ENCODE measurements at places on chromosomes 1 and 21.

- no peak for DNase-seq
Observed at GRCh38 chr1:216766633-216767327, 43.6 kb upstream of the ESRRG start.

- no peak for DNase-seq
Observed at GRCh38 chr21:32549886-32550285, 35.4 kb downstream of the TCP10L start.

DNA sequence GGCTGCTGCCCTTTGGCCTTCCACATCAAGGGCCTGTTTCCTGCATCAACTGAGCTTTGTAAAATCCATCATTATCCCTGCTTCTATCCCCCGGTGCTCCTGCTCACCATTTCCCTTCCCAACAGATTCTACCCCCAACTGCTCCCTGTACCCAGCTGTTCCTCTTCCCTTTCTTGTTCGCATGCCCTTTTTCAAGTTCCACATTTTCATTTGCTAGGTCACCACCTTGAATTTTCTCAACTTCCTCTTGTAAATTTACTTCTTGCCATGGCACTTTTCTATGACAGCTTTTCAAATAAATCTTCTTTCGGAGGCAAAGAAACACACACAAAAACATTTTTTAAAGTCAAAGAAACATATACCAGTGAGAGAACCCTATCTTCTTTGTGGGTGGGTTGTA, 330.5 kb upstream of the ADGRL2 start:
- no peak for DNase-seq

- no peak for DNase-seq
Observed at GRCh38 chr1:16986560-16986959, 6.1 kb upstream of the MFAP2 start.

DNA sequence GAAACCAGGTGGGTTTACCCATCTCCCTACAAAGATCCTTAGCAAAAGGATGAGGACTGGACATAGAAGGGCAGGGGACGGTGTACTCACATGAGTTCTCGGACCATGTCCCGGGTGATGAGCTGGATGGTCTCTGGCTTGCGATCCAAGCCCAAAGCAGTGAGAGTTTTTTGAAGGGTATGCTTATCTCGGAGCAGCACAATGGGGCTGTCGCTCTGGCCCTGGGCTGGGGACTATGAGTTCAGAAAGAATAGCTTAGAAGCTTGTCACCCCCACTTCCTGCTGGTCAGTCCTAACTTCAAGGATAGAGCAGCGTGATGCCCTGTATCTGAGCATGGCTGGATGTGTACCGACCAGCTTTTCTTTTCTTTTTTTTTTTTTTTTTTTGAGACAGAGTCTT, 9.6 kb downstream of the CFAP45 start:
- DNase-seq = no peak

DNA sequence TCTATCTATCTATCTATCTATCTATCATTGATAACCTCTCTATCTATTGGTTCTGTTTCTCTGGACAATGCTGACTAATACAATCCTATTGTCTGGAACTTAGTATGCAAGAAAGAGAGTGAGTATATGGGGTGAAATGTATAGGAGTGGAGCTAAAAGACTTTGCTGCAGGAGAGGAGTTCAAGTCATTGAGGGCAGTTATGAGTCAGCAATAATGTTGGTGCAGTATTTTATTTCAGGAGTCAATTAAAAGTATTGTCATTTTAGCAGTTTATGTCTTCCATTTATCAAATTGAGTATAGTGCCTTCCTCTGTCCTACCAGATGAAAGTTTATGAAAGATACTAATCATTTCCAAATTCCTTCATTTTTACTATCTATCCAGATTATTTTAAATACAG, 55.8 kb downstream of the MAP3K7CL start:
- DNase-seq = no peak

GRCh38 chr1:41939194-41939593, 20.5 kb upstream of the HIVEP3 start:
- no peak for DNase-seq

- no peak for DNase-seq
Observed at GRCh38 chr1:179127163-179127895, 45.5 kb downstream of the TOR3A start.

- DNase-seq = peak; percentile 28
Observed at GRCh38 chr1:165753934-165754333, 14.7 kb downstream of the TMCO1 start.

GRCh38 chr1:7942214-7942921, 1.7 kb upstream of the TNFRSF9 start:
- DNase-seq = peak; percentile 68

- DNase-seq = peak; percentile 86
Observed at GRCh38 chr1:92485381-92486250, 1.1 kb downstream of the GFI1 start.

GRCh38 chr1:247440001-247440620, 17.8 kb downstream of the OR2B11 start:
- peak; percentile 32 for DNase-seq

DNA sequence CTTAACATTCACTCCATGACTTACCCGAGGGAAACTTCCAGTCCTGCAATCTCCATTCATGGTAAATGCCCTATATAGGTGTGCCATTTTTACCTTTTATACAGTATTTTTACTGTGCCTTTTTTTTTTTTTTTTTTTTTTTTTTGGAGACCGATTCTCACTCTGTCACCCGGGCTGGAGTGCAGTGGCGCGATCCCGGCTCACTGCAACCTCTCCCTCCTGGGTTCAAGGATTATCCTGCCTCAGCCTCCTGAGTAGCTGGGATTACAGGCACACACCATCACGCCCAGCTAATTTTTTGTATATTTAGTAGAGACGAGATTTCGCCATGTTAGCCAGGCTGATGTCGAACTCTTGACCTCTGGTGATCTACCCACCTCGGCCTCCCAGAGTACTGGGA, 124.4 kb upstream of the PLPPR4 start:
- no peak for DNase-seq

GRCh38 chr1:51316846-51317120, 13.6 kb downstream of the TTC39A start:
- DNase-seq = no peak

DNA sequence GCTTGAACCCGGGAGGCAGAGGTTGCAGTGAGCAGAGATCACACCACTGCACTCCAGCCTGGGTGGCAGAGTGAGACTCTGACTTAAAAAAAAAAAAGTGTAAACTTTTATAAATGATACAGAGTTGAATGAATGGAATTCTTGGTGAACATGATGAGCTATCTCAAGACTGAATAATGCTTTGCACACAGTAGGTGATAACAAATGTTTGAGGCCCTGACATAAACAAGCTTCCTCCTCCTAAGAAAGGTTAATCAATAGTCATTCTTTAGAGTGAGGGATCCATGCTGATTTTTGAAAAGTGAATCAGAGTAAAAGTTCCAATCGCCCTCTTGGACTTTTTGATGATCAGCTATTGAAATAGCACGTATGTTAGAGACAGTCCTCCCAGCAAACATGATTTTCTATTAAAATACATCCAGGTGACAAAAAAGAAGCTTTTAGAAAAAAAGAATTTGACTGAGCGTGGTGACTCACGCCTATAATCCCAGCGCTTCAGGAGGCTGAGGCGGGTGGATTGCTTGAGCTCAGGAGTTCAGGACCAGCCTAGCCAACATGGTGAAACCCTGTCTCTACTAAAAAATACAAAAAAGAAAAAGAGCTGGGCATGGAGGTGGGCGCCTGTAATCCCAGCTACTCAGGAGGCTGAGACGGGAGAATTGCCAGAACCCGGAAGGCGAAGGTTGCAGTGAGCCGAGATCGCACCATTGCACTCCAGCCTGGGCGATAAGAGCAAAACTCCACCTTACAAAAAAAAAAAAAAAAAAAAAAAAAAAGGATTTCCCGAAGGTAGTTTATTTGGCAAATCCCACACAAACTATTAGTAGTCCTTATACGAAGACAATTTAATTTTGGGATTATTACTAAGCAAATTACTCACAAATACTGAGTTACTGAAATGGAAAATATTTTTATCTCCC, 181.8 kb downstream of the NFIA start:
- no peak for DNase-seq

- DNase-seq = no peak
Observed at GRCh38 chr1:12528021-12528852, 89.8 kb downstream of the DHRS3 start.

GRCh38 chr1:66774438-66774837, 22.2 kb downstream of the DYNLT5 start:
- no peak for DNase-seq

- DNase-seq = peak; percentile 44
Observed at GRCh38 chr1:101236516-101237228, at the start of gene S1PR1. S1PR1 (plus strand) TSS chr1:101237019; CDS start chr1:101238985, 1,966 bp downstream.

- DNase-seq = peak; percentile 38
Observed at GRCh38 chr1:198922638-198923430, 284.0 kb downstream of the PTPRC start.

DNA sequence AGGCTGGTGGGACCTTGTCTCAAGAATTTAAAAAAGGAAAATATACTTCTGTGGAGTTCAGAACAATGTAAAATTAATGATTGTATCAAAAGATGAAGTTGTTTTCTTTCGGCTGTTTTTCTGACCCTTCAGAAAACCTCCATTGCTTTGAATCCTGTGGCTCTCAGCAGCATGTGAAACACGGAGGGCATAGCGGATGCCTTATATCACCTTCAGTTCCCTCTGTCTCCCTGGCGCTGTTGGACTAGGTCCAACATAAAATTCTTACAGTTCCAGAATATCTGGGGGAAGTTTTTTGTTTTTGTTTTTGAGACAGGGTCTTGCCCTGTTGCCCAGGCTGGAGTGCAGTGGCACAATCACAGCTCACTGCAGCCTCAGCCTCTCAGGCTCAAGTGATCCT, 7.4 kb downstream of the ZBTB8A start:
- no peak for DNase-seq

DNA sequence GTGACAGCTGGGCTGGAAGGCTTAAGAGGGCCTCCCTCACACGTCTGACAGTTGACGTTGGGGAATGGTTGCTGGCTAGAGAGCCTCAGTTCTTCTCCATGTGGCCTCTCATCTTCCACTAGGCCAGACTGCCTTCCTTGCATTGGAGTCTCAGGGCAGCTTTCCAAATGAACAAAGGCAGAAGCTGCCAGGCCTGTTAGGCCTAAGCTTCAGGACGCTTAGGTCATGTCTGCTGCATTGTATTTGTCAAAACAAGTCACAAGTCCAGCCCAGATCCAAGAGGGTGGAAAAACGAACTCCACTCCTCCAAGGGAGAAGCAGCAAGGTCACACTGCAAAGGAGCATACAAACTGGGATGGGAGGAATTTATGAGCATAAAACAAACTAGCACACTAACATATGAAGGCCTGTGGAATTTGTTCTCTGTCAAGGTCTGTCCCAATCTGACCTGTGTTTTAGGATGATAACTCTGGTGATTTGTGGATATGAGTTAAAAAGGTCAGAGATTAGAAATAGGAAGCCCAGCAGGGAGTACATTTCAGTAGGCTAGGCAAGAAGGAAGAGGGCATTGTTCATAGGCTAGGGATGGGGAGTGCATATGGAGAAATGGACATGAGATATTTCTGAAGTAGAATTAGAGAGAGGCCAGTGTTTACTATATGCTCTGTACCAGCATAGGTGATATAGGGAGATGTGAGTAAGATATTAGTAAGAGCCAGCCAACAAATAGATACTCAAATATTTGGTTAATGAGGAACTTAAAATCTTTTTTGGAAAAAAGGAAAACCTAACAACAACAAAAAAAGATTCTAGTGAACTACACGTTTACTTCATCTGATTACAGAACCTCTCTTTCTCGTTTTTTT, 29.1 kb upstream of the CNN3 start:
- DNase-seq = no peak

GRCh38 chr1:156658496-156658895, 16.6 kb downstream of the BCAN start:
- no peak for DNase-seq

DNA sequence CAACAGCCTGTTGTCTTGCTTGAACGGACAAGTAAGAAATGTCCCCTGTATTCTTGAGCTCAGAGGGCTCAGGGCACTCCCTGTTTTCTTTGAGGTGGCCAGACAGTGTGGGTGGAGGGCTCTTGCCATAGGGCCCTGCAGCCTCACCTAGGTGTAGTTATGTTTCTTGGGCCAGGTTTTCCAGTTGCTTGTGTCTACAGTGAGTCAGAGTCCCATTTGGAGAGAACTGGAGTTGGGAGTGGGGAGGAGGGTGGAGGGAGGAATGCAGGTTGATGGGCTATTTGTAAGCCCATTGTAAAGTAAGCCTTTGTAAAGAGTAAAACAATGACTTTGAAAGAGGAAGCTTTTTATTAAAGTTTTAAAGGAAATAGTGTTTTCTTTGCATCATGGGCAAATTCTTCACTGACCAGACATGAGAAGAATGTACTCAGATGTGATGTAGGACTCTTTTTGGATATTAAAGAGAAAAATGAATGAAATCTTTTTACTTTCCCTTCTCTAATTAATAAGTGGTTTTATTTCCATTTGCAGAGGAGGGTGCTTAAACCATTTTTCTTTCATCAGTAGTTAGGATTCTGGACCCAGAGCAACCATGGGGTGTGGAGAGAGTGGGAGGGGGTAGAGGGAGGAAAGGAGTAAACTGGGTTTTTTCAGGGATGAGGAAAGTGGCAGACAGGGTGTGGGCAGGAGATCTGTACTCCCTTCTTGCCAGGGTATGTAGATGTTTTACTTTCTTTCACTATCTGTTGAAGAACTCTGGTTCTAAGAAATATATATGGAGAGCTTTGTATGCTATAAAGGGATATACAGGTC, 45.1 kb upstream of the MACF1 start:
- no peak for DNase-seq

GRCh38 chr1:203661572-203661971, 34.9 kb downstream of the ATP2B4 start:
- peak; percentile 45 for DNase-seq

DNA sequence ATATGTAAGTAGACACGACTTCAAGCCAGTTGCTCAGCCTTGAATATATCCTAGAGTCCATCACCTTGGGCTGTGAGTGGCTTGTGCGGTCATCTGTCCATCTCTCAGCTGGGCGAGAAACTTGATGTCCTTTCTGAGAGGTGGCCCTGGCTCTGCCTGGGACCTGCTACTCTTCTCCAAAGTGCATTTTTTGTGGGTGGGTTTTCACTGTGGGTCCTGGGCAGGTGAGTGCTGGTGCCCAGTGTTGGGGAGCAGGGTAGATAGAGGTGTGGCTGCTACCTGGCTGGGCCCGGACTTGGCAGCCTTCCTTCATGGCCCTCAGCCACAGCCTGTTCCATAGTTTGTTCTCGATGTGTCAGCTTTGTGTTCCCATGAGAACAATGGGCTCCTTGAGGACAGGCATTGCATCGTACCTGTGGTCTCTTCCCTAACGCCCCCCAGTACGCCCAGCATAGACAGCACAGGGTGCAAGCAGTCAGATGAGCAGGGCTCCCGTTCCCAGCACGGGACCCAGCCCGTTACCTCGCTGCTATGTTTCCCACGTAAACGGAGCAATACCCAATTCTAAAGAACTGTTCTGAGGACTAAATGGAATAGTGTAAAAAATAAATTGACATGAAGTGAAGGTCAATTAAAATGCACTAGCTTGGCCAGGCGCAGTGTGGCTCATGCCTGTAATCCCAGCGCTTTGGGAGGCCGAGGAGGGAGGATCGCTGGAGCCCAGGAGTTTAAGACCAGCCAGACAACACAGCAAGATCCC, 877 bp upstream of the SLX9 start:
- DNase-seq = no peak

- DNase-seq = peak; percentile 84
Observed at GRCh38 chr1:148334339-148335130, 148.6 kb downstream of the PPIAL4G start.
